CD4-positive, alpha-beta T cell treated with Interleukin-6 at 100 ng/mL for 8 hours (primary cell): ENCODE measurements at places on chromosomes 12 and 14.

DNA sequence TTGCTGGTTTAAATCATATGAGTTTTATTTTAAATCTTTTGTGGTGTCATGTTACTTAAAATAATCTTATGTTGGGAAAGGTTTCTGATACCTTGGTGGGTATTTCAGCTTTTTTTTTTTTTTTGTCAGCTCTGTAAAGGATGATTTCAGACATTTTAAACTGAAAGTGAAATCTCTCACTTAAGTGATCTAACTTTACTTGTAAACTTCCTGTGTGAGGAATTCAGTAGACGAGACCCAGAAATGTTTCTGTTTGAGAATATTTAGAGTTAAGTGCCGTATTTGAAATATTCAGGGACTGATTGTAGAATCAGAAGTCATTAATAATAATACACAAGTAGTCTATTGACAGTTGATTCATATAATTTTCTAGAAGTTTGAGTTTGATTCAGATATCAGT, 37.8 kb downstream of the PROX2 start:
- DNase-seq: peak; percentile 34

DNA sequence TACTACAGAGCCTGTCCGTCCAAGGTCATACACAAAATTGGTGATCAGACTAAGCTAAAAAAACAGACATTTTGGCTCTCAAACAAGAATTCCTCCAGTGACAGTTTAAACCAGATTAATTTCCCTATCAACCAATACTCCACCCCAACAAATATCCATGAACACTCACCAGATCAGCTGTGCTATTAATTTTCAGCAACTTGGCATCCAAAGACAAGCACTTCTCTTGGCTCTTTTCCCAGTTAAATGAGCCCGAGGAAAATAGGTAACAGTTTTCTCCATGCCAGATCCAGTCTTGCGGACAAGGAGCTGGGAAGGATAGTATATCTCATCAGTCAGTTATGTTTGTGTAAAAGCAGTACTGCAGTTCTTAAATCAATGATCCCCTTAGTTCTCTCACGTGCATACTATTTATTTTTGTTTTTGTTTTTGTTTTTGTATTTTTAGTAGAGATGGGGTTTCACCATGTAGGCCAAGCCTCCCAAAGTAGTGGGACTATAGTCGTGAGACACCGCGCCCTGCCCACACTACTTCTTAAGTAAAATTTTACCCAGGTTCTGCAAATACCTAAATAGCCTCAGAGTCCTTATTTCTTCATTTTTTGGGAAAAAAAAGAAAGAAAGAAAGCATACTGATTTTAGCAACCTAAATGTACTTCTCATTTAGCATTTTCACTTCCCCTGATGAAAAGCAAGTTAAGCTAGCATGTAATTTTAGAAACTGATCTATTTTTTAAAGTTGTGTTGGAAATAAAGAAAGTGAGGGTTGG, 11.1 kb downstream of the OLR1 start:
- no peak for DNase-seq

DNA sequence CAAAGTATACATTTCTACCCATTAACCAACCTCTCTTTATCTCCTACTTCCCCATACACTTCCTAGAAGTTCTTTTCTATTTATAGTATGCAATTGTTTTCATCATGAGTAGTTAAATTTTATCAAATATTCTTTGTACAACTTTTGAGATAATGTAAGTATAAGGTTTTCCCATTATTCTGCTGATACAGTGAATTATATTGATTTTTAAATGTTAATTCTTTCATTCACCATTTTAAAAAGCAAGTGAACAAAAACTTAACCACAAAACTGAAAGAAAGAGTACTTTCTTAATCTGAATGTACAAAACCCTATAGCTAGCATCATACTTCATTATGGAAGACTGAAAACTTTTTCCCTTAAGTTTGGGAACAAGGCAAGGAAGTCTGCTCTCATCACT, 9.5 kb upstream of the SLCO1B3 start:
- DNase-seq: no peak

GRCh38 chr12:25189656-25190055, 5.3 kb downstream of the DNAI7 start:
- DNase-seq: no peak

GRCh38 chr14:91089958-91090535, 23.8 kb upstream of the DGLUCY start:
- no peak for DNase-seq

DNA sequence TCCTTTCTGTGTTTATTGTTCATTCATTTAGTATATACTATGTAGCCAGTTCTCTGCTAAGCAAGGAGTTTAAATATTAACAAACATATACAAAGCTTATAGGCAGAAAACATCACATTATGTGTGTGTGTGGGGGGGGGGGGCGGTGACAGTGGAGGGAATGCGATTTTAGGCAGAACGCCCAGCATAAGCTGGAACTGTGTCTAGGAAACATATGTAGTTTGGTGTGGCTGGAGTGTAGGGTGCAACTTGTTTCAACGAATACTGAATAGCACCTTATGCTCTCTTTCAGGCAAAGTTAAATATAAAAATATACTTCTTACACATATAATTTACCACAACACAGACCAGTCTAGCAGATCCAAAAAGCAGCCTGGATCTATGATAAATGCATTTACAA, 980.6 kb downstream of the SLC6A15 start:
- no peak for DNase-seq

DNA sequence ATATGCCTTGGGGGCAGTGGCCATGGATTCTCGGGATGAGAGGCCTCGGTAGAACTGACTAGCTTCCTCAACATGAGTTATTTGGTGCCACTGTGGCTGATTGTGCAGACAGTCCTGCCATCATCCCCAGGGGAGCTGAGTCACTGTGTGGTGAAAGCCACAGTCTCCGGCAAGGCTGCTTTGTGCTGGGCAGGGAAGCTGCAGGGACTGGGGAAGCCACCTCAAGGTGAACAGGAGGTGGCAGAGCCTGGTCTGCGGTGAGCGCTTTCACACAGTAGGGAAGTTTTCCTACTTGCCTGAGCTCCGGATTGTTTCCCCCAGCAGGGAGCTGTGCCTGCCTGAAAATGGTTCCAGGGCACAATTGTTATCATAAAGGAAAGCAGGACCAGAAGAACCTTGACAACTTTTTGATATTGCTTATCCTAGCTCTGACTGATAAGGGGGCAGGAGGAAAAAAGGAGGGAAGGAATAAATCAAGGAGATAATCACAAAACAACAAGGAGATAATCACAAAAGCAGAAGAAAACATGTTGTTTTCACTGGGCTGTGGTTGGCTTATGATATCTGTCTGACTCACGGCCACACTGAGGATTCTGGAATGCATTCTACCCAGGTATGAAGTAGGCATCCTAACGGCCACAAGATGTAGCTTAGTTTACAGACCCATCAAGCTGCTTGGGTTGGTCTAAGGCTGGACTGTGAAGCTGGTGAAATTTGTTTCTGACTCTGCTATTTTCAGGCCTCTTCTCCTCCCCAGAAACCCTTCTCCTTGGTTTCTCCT, 32.2 kb upstream of the GNG2 start:
- DNase-seq: peak; percentile 65

DNA sequence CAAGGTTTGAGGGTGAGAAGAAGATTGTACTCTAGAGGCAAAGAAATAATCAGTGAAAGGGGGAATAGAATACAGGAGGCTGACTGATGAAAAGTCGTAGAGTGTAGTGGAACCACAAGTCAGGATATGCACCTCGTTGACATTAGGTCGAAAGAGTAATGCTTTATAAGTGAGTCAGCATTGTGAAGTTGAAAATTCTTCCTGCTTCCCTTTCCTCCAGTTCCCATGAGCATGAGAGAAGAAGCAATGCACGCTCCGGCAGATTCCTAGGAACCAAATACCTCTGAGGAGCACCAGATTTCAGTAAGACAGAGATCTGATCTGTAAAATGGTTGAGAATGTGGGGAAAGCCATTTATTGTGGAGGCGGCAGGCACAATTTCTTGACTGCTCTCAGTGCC, 16.5 kb downstream of the CCER1 start:
- DNase-seq: no peak

DNA sequence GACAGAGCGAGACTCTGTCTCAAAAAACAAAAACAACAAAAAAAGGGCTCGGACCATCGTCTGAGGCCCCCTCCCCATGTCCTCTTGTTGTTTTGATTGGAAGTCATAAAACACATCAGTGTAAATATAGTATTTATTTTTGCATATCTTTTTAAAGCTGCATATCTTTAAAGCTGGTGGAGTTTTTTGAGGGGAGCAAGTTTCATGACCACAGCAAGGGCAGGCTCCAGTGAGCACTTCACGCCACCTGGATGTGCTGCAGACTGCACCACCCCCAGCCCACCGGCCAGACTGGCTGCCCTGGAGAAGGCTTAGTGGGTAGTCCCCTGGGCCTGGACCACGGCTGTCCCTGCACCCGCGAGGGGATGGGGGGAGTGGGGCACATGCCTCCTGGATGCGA, 11.9 kb upstream of the BCL7A start:
- DNase-seq: no peak

- no peak for DNase-seq
These were observed 13.1 kb downstream of the NT5DC3 start for GRCh38 chr12:103827911-103828391.

DNA sequence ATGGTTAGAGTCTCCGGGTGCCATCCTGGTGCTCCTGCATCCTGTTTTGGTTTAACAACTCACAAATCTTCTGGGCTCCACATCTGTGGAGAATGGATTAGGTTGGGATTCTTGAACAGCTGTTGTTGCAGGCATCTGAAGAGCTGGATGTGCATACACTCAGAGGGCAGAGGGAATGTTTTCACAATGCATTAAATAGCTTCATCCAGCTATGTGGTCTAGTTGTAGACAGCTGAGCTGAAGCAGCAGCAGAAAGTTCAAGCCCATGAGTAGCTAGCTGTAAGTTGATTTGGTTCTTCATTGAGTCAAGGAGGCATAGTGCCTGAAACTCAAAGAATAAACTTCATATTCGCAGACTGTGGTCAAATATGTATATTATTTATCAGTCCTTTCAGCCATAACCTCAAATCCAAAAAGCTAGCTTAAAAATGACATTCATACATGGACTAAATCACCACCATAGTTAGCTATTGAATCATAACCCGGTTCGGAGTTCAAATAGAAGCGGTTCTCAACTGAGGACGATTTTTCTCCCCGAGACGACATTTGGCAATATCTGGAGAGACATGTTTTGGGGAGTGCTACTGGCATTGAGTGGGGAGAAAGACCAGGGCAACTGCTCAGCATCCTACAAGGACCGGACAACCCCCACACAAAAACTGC, 858 bp upstream of the ANKRD13A start:
- DNase-seq: no peak
